NCI-H1417 treated with DMSO at 0.1 percent for 48 hours (cell line): ENCODE measurements at places on chromosomes 3 and 15.
A peak's percentile ranks its signal among the peaks of the same experiment; 100 is the strongest.

GRCh38 chr15:29688506-29689286 is 133.6 kb downstream of the TJP1 start:
- no peak for DNase-seq

GRCh38 chr3:125032100-125032643 is 23.6 kb downstream of the HEG1 start:
- DNase-seq, result no peak

DNA sequence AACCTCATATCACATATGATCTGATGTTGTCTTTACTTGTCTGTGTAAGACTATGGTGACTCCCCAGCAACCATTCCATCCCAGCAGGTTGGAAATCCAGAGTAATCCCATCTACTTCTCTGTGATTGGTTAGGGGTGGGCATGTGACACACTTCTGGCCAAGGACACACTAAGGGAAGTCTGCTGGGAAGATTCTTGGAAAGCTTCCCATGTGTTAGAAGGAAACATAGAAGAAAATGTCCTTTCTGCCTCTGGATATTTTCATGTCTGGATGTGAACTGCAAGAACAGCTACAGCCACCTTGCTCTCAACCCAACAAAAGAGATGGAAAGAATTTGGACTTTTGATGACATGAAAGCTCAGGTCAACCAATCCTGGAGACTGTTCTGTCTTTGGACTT is 2.6 kb upstream of the UBE2Q2 start:
- DNase-seq, result no peak

DNA sequence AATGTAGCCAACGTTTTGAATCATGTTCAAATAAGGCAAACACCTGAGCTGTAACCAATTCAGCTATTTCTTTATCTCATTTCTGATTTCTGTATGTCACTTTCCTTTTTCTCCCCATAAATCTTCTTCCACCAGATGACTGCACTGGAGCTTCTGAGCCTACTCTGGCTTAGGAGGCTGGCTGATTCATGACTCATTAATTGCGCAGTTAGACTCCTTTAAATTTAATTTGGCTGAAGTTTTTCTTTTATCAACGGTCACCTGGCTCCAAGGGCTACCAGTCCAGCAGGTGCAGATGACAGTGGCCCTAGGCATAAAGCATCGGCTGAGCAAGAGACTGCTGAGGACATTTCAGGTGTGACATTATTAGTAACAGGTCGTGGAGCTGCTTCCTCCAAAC is 39.6 kb upstream of the ITGA11 start:
- peak; percentile 6 for DNase-seq

- DNase-seq, result no peak
Observed at GRCh38 chr3:122687298-122687697, 6.7 kb downstream of the PARP14 start.

DNA sequence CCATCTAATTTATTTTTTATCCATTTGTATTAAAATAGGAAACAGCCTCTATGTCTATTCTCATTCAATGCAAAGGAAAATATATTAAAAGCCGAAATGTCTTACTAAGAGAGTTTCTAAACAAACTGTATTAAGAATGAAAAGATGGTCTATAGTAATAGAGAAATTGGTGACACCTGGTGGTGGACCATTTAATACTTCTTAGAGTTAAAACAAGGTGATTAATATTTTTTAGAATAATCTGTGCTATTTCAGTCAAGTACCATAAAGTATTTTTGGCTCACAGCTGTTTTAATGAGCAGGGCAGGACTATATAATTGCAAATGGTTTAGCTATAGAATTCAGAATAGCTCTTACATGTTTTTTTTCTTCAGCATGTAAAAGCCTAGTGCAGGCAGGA is 55.7 kb downstream of the SYNPR start:
- DNase-seq, result no peak

DNA sequence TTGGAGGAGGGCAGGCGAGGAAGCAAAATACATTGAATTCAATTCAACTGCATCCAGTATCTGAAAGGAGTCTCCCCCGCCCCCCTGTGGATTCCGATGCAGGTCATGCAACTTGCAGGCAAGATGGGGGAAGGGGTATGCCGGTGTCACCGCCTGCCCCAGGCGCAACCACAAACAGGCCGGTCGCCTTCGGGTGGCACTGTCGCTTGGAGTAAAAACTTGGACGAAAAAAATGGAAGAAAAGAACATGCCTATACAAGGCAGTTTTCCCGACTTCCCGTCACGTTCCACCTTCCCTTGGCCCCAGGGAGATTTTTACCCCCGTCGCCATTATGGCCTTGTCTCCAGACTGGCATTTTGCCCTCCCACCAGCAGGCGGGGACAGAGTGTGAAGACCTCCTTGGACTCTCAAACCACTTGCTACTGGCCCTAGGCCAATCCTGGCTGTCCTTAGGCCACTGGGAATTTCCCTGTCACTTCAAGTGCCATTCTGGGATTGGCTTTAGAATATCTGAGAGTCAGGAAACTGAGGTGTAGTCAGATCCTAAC is 1.6 kb upstream of the NTRK3 start:
- no peak for DNase-seq

DNA sequence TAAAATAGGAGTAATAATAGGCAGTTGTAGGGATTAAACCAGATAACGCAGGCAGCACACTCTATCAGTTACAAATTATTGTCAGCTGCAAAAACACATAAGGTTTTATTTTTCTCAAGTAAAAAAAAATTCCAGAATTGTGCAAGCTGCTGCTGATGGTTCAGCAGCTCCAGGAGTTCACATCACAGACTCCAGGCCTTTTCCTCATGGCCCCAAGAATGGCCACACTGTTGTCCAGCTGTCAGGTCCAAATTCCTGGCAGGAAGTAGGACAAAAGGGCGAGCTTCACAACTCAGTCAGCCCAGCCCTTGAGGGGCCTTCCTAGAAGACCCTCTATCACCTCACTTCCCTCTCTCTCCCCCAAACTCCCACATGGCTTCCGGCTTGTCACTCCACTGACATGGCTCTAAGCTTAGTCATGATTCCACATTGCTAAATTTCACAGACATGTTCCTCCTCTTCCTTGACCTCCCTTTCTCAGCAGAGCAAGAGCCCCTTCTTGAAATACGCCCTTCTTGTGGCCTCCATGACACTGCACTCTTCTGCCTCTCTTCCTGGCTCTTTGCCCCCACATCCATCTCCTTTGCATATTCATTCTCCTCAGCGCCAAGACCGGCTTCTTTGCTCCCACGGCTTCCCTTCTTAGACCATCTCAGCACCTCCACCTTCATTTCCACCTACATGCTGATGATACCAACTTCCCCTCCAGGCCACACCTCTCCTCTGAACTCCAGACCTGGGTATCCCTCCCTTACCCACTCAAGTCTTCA is 27.4 kb upstream of the FAM174B start:
- no peak for DNase-seq

GRCh38 chr3:58495101-58495500 is 3.2 kb downstream of the KCTD6 start:
- no peak for DNase-seq

GRCh38 chr15:100770661-100771584 is 108.7 kb upstream of the ALDH1A3 start:
- DNase-seq, result no peak

GRCh38 chr15:97501291-97501690 is 459.2 kb upstream of the ARRDC4 start:
- no peak for DNase-seq

GRCh38 chr3:88882121-88882520 is 225.3 kb upstream of the EPHA3 start:
- DNase-seq, result no peak

DNA sequence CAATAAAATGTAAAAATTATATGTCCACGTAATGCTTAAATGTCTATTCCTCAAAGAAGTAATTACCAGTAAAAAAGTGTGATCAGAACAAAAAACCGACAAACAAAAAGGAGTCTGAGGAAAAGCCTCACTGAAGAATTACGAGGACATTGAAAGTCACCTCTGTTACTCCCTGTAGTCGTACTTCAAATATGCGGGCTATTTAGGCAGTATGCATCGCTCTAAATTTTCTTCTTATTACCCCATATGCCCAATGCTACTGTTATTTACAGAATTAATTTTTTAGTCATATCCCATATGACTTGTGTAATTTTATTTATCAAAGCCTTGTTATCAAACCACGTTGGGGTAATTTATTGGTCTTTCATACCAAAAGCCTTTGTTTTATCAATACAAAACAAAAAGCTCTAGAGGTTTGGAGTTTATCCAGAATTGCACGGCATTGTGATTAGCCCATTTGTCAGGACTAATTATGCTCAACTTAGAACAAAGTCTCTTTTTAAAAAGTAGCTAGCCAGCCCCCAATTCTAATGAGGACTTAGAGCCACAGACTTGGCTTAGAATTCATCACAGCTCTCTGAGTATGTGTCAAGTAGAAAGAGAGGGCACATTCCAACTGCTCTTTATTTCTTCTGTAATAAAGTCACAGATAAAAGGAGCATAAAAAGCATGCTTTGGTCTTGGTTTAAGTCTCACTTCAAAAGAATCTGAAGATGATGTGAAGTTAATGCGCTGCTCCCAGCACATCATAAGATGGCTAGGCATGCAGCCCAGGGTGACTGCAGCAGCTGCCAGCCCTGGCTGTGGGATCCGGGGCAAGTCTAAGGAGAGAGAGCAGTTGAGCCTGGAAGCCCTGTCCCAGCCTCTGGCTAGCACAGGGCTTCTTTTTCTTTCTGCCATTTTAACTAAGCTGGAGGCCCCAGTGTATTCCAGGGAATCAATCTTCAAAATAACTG is 521.0 kb downstream of the GABRG3 start:
- no peak for DNase-seq

- DNase-seq, result no peak
Observed at GRCh38 chr3:38354588-38355330, 8.2 kb downstream of the XYLB start.

- DNase-seq, result no peak
Observed at GRCh38 chr3:132871956-132872355, 149.7 kb upstream of the NPHP3 start.

- no peak for DNase-seq
Observed at GRCh38 chr3:140388202-140388922, 289.5 kb upstream of the TRIM42 start.

- DNase-seq, result no peak
Observed at GRCh38 chr15:41104234-41104633, 11.8 kb downstream of the INO80 start.

DNA sequence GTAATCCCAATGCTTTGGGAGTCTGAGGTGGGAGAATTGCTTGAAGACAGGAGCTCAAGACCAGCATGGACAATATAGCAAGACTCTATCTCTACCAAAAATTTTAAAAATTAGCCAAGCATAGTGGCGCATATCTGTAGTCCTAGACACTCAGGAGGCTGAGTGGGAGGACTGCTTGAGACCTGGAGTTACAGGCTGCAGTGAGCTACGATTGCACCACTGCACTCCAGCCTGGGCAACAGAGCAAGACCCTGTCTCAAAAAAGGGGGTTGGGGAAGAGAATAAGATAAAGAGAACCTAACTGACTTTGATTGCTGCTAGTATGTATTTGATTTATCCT is 755 bp downstream of the CD200R1 start:
- DNase-seq, result no peak

DNA sequence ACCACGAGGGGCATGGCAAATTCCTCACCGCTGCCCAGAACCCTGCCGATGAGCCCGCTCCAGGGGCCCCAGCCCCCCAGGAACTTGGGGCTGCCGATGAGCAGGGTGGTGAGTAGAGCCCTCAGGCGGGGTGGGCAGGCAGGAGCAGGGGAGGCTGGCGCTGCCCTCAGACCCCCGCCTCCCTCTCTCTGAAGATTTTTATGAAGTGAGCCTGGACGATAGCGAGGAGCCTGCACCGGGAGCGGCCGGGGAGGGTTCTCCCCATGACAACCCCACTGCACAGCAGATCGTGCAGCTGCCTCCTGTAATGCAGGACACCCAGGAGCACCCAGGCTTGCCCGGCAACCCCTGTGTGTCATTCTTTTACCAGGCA is 56.7 kb upstream of the UBE2Q2 start:
- no peak for DNase-seq

DNA sequence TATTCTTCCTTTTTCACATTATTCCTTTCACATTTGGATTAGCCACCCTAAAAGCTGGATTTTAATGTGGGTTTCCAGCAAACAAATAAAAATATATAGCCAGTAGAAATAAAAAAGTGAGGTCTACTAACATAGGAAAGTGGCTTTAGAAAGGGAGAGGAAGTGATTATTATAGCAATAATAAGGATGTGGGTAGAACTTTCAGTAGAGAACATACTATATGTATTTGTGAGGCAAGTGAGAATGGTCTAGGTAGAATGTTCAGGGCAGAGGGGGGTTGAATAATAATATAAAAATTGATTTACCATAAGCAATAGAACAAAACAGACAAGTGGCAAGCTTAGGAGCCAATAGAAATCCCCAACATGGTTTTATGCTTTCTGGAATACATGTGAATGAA is 88.6 kb downstream of the NR1I2 start:
- no peak for DNase-seq

DNA sequence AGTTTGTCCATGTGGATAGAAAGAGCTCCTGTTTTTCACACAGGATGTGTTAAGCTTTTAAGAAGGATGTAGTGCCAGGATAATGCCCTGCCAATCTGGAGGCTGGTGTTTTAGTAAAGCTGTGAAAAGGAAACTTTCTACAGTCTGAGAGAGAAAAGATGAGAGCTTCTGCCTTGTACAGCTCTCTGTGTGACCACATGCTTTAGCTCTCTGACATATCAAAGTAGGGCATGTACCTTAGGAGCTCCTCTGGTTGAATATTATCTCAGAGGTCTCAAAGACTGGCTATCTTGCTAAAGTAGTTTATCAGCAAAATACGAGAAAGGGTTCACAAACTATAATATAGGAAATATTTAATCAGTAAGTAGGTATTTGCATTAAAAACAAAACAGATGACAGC is 30.4 kb downstream of the CDIN1 start:
- no peak for DNase-seq

DNA sequence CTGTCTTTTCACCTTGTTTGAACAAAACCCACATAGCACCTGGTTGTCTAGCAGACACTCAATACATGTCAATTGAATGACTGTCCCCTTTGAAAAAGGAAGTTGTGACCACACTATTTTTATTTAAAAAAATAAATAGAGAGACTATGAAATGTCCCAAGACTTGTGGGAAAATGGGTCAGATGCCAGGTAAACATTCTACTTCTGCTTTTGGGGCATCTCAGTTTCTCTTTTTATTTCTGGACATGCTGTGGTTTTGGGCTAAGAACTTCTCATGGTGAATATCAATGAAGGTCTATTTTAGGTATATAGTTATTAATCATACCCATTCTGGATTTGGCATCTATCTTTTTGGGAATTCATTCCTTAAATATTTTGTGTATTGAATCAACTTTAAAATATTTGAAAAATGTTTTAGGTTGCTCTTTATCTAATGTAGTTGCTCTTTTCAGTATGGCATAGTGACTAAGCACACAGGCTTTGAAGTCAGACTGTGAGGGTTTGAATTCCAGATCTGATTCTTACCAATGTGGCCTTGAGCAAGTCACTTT is 4.4 kb downstream of the TMEM45A start:
- DNase-seq, result no peak

- DNase-seq, result no peak
Observed at GRCh38 chr3:100796556-100796955, 87.3 kb downstream of the TFG start.

DNA sequence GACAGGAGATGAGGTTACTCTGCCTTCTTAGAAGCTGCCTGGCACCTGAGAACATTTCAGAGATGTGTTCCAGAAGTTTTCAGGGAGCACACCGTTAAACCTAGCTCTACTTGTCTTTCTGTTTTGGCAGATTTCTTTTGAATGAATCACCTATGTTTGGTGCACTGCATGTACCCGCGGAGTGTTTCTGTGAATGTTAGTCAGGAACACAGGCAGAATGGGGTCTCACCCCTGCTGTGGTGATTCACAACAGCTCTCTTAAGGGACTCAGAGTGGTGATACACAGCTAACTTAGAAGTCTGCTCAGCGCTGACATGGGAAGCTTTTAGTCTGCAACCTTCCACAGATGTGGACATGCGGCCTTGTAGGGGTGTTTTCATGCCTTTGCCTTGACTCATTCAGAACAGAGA is 24.0 kb downstream of the TSEN2 start:
- DNase-seq, result no peak
